ENCODE measurements at places on chromosomes 6 and 20. TPM values are rescaled to one million over a fixed set of nuclear protein-coding genes. Genes with fewer than 3 reads are reported as not detected.

NOX3 gene
- polyA plus RNA-seq, result 1.4 TPM

DNPH1 gene
- polyA plus RNA-seq, result 91.1 TPM

SYNDIG1 gene
- 10.6 TPM for polyA plus RNA-seq

BMP5 gene
- polyA plus RNA-seq, result 6.6 TPM

CYP39A1 gene
- 8.0 TPM for polyA plus RNA-seq

TOX2 gene
- 4.7 TPM for polyA plus RNA-seq

AIF1 gene
- polyA plus RNA-seq, result 78.2 TPM

KCNK16 gene
- polyA plus RNA-seq, result not detected

HSPA12B gene
- polyA plus RNA-seq, result 11.0 TPM

DEFB132 gene
- not detected for polyA plus RNA-seq

All from renal cortex interstitium (tissue), 15 donors.